Right forelimb (tissue), 1 donor: ENCODE measurements at places on chromosomes 4 and X.

- DNase-seq: no peak
Measured at GRCh38 chr4:186058253-186058979, 10.5 kb upstream of the TLR3 start.

DNA sequence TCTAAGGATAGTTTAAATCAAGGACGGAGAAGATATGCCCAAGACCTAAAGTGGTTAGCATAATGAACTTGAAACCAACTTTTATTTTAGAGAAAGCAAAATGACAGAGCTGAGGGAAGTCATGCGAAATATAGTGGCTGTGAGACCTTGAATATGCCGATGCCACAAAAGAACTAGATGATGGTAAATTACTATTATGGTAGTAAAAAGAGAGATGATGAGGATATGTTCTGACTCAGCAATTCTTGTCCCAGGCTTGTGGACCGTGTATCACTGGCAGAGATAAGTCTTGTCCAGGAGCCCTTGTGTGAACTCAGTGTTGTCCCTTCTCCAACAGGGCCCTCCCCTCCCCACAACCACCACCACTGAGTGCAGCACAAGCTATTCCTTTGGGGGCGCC is 1605.6 kb upstream of the TENM3 start:
- DNase-seq: no peak

DNA sequence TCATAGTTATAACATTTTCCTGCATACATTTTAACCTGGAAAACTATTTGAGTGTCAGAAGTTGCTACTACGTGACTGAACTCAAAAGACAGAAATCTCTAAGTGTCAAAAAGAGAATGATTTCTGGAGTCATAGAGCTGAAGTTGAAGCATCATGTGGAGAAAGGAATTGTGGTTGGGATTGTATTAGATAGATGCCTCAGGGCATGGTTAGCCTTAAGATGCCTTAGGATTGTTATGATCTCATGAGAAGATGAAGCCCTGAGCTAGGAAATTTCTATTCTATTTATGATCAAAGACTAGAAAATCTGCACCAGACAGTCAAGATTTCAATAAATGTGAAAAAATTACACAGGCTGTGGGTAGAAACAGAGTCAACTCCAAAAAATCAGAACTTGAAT is 20.2 kb downstream of the EPGN start:
- DNase-seq: no peak

DNA sequence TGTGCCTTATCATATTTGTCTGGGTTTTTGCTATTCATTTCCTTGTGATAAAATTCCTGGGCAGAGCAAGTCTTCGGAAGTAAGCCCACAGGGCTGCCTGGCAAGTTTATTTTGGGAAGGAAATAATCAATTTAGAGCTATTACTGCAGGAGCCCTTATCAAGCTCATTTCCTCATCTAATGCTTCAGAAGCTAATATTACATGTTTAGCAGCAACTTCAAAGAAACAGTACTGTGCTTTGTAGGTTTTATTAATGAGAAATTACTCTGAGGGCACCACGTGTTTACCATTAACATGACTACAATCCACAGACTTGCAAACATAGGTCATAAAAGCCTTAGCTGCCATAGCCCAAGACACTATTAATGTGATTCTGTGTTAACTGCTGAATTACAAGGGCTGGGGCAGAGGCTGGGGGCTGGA is 540.0 kb downstream of the SPRY1 start:
- DNase-seq: no peak

- no peak for DNase-seq
Measured at GRCh38 chr4:3030566-3031356, 43.6 kb downstream of the HTT-AS start.

DNA sequence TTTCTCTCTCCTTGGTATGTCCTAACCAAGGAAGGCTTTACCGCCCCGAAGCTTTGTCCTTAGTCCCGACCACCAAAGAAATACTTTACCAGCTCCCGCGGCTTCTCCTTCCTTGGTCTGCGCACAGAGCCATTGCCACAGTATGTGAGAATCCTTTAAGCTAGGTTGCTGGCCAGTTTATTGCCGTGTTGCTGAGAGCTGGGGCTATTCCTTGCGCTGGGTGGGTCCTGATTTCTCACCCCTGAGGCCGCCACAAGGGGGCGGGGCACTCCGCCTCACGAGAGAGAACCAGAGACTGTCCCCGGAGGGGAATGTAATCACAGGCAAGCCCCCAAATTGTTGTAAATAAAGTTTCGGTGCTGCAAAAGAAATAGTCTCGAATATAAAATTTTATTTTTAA is 331.0 kb upstream of the PCDH10 start:
- DNase-seq: no peak

DNA sequence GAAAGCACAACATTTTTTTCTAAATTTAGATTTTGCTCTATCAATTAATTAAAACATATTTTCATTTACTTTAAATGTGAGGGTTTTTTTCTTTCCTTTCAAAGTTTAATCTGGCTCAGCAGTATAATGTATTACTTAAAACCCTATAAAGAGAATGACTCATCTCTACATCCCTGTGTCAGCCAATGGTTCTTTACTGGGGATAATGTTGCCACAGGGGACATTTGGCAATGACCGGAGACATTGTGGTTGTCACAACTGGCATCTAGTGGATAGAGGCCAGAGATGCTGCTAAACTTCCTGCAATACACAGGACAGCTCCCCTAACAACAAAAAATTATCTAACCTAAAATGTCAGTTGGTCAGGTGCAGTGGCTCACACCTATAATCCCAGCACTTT is 53.8 kb downstream of the SYNPO2 start:
- no peak for DNase-seq

- no peak for DNase-seq
Measured at GRCh38 chr4:68865760-68866159, 50.0 kb downstream of the UGT2B10 start.

DNA sequence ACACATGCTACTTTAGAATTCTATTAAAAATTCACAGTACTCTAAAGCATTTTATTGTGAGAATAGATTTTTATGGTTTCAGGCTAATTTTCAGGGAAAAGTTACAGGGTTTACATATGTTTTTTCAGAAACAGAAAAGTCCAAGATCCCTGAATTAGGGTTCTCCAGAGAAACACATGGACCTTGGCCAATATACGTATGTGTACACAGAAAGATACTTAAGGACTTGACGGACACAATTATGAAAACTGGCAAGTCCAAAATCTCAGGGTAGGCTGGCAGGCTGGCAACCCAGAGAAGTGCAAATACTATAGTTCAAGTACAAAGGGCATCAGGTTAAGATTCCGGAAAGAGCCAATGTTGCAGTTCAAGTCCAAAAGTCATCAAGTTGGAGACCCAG is 1897.8 kb upstream of the PCDH10 start:
- DNase-seq: no peak

GRCh38 chr4:11954093-11954492 is 525.4 kb upstream of the HS3ST1 start:
- no peak for DNase-seq

- no peak for DNase-seq
Measured at GRCh38 chr4:187283201-187283955, 559.7 kb upstream of the FAT1 start.

DNA sequence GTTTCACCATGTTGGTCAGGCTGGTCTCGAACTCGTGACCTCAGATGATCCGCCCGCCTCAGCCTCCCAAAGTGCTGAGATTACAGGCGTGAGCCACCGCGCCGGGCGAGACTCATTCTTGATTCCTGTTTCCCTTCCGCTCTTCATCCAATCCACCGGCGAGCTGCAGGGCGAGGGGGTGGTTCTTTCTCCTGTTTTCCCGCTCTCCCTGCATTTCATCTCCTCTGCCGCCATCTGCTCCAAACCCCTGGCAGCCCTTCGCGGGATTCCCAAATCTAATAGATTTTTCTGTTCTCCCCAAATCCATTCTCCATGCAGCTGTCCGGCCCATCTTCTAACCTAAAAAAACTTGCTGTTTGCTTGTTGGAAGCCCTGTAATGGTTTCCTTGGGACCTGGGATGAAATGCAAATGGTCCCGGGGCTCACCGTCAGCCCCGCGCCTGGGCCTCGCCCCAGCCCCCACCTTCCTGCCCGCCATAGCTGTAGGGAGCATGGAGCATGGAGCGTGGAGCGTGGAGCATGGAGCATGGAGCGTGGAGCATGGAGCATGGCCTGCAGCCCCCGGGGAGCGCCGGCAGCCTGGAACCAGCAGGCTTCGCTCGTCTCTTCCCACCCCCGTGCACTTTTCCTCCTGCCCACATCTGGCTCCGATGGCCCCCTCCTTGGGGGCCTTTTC is 1.1 kb downstream of the ZFP42 start:
- DNase-seq: no peak

DNA sequence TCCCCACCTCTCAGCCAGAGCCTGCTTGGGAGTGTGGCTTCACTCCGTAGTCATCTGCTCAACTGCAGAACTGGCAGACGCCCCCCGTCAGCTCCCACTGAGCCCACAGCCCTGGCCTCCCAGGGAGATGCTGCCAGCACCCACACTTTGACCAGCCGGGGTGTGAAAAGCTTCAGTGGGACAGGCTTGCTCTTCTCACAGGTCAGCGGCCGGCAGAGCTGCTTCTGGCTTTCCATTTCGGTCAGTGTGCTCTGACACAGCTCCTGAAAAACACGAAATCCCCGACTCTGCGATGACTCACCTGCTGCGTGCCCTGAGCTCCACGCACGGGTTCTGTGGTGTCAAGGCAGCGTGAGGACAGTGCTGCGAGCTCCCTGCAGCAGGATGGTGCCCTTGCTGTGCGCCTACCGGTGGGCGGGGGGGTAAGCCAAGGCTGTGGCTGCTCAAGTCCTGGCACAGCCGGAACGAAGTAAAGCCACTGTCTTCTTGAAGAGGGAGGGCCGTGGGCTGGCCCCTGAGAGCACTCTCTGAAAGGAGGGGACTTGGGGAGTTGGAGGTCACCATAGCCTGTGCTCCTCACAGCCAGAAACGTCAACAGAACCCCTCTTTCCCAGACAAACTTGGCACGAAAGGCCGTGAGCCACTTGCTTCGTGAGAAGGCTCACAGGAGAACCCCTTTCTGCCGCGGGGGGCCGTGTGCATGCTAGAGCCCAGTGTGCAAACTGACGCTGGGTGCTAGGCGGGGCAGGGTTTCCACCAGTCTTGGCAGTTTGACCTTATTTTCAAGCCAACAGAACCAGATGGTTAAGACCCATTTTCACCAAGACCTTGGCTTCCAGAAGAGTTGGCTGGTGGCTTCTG is 23.6 kb downstream of the NOP14 start:
- peak; percentile 36 for DNase-seq

- DNase-seq: no peak
Measured at GRCh38 chr4:24007860-24008261, 118.0 kb upstream of the PPARGC1A start.

DNA sequence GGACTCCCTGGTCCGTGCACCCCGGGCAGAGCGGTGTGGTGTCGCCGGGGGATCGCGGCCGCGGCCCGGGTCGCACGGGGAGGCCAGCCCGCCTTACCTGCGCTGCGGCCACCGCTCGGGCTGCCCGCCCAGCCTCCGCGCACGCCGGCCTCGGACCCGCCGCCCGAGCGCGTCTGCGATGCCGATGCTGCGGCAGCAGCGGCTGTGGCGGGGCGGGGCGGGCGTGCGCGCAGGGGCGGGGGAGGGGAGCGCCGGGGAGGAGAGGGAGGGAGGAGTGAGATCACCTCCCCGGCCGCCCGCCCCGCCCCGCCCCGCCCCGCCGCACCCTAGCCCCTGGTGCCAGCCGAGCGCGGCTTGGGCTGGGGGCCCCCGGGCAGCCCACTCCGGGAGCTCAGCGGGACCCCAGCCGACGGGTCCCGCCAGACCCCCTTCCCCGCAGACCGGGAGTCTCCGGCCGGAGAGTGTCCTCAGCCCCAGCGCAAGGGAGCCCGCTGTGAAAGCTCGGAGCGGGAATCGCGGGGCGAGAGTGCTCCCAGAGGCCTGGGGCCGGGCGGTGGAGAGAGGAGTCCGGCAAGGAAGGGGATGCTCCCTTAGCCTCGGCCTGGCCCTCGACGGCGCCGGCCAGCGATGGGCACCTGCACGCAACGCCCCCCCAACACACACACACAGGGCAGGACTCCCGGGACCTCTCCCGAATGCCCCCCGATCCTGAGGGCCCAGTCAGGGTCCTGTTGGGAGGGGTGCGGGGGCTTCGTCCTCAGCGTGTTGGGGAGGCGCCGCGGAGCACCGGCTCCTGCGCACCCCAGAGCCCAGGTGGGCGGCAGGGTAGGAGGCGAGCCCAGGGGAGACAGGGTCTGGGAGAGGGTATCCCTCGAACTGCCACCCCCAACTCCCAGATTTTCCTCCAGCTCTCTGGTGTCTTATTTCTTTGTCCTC is at the start of gene L1CAM:
Gene L1CAM, minus strand, starts transcription at position 206 of the 936 bp plus-strand sequence. CDS start 10,337 bp downstream, outside the sequence.
- no peak for DNase-seq

- no peak for DNase-seq
Measured at GRCh38 chr4:102598086-102598761, 97.1 kb downstream of the NFKB1 start.

GRCh38 chr4:133808151-133808550 is 393.4 kb downstream of the PABPC4L start:
- no peak for DNase-seq

DNA sequence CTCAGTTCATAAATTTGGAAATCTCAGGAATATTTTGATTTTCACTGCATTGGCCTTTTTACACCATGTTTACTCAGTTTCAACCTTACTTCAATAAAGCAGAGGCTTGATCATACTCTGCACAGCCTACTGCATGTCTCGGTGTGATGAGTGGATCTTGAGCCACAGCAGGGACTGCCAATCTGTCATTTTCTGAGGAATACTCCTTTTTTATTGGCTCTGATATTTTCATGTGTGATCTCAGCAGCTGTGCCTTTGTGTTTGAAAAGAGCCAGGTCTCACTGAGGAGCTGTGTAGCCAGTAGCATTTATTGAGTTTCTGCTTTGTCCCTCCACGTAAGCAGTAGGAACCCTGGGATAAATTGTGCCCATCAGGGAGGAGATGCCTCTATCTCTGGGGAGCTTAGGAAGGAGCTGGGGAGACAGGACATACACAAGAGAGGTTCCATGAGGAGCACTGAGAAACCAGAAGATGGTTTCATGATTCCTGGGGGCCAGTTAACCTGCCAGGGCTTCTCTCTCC is 18.9 kb upstream of the TRIM2 start:
- DNase-seq: no peak

- no peak for DNase-seq
Measured at GRCh38 chr4:69092190-69092589, 4.1 kb upstream of the UGT2B7 start.

- no peak for DNase-seq
Measured at GRCh38 chr4:89539374-89539773, 231.8 kb upstream of the GPRIN3 start.

DNA sequence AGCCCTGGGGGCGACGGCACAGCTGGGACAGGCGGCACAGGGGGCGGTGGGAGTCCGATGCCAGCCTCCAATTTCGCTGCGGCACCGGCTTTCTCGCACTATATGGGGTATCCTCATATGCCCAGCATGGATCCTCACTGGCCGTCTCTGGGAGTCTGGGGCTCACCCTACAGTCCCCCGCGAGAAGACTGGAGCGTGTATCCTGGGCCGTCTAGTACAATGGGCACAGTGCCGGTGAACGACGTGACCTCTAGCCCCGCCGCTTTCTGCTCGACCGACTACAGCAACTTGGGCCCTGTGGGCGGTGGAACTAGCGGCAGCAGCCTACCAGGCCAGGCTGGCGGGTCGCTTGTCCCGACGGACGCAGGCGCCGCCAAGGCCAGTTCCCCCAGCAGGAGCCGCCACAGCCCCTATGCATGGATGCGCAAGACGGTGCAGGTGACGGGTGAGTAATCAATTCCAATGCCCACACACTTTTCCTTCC is 500 bp downstream of the CDX4 start:
- DNase-seq: no peak

- DNase-seq: peak; percentile 46
Measured at GRCh38 chrX:48083212-48083611, 11.8 kb upstream of the ZNF630 start.

- peak; percentile 63 for DNase-seq
Measured at GRCh38 chr4:188439641-188440311, 300.5 kb downstream of the TRIML1 start.
